ENCODE measurements at places on chromosomes 2 and 18.
A peak's percentile ranks its signal among the peaks of the same experiment; 100 is the strongest.

GRCh38 chr2:164044622-164045021, 308.8 kb upstream of the FIGN start:
- peak; percentile 1 for DNase-seq

DNA sequence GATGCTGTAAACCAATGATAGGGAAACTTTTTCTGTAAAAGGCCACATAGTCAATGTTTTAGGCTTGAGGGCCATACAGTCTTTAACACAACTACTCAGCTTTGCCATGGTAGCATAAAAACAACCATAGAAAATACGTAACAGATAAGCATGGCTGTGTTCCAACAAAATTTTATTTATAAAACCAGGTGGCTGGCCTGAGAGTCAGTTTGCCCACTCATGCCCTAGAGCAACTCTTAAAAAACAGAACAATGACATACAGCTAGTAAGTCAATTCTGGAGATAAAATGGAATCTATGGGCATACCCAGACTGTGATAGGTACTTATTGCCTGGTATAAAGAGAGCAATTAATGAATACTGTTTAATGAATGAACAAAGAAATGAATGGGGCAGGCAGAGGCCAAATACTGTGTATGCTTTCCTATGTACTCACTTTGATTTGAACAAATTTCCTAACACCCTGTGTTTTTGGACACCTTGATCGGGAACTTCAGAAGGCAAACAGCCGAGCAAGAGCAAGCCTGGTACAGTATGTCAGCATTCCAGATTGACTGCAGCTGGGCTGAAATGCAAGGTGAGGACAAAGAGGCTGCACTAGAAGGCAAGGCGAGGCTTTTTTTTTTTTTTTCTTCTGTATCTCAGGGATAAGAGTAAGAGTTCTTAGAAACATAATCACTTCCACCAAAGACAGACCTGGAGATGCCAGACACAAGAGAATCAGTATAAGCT, 315.3 kb downstream of the CLIP4 start:
- DNase-seq: no peak

- no peak for DNase-seq
Measured at GRCh38 chr18:39345321-39345720, 1779.7 kb upstream of the CELF4 start.

- no peak for DNase-seq
Measured at GRCh38 chr2:231922311-231923009, 3.7 kb downstream of the NPPC start.

GRCh38 chr2:226337941-226338600, 461.5 kb downstream of the IRS1 start:
- DNase-seq: no peak

DNA sequence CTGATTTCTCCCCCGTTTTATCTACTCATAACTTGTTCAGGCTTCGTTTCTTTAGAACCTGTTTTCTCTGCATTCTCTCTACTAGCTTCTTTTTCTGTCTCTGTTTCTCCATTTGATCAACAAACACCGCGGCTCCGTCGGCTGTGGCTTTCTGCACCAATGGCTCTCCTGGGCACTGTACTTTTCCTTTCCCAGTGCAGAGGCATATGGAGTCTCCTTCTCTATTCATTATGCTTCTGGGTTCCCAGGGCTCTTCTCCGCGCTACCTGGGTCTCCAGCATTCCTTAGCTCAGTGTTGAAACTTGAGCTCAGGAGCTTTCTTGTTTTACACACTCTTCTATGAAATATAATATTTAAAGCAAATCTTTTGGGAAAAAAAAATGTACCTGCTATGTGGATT, 196.6 kb upstream of the SOX11 start:
- DNase-seq: no peak

DNA sequence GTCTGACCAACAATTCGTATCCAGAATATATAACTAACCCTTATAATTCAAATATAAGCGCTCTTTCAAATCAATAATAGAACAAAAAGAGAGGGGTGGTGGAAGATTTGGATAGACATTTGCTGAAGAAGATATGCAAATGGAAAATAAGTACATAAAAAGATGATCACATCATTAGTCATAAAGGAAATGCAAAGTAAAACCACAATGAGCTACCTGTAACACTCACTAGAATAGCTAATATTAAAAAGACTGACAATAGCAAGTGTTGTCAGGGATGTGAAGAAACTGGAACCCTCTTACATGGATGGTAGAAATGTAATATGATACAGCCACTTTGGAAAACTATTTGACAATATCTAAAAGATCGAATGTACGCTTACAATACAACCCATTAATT, 84.9 kb upstream of the MRPS9 start:
- DNase-seq: no peak

DNA sequence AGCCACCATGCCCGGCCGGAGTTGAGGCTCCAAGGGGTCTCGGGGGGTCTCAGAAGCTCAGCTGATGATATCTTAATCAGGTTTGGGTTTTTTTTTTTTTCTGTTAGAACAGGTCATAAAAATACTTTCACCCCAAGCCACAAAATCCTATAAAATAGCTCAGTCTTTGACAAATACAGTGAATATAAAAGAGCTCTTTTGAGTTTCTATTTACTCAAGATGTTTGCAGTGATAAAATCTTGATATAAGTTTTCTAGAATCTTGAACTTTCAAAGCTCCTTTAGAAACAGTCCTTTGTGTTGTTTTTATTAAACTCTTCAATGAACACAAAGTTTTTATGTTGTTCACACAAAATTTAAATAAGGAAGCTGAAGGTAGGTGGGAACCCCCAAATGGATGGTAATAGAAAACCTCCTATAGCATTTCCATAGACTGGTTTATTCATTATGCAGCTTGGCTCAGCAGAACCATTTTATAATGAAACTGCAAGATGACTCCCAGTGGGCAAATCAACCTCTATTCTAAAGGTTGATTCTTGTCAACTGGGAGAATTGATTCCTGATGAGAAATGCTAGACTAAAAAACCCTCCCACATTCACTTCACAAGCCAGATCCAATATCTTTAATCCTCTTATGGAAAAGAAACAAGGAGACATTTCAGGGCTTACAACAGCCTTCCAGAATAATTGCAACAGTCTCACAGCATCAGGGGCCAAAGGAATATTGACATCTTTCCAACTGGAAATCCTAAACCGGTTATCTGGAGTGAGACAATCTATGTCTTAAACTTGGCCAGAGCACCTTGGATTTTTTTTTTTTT, 13.6 kb upstream of the NARS1 start:
- no peak for DNase-seq

DNA sequence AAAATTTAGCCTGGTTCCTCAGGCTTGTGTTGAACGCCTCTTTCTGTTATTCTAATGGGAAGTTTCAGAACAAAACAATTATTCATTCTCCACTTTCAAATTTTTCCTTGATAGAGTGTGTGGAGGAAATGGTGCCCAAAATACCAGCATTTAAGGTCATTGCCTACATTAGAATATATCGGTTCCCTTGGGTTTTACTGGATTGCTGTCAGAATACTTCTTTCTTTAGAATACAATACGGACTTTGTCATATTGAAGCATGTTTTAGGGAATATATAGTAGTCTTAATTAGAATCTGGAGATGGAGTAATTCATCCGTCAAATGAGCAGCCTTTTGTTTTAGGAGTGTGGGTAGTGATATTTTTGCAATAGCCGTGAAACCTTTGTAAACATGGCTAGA, 13.3 kb downstream of the LIMS1 start:
- DNase-seq: no peak

DNA sequence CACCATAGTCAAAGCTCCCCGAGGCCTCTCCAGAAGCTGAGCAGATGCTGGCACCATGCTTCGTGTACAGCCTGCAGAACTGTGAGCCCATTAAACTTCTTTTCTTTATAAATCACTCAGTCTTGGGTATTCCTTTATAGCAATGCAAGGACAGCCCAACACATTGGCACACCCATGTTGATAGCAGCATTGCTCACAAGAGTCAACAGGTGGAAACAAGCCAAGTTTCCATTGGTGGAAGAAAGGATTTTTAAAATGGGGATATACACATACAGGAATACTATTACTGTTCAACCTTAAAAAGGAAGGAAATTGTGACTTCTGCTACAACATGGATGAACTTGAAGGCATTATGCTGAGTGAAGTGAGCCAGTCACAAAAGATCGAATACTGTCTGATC, 186.8 kb upstream of the RAB12 start:
- DNase-seq: no peak

DNA sequence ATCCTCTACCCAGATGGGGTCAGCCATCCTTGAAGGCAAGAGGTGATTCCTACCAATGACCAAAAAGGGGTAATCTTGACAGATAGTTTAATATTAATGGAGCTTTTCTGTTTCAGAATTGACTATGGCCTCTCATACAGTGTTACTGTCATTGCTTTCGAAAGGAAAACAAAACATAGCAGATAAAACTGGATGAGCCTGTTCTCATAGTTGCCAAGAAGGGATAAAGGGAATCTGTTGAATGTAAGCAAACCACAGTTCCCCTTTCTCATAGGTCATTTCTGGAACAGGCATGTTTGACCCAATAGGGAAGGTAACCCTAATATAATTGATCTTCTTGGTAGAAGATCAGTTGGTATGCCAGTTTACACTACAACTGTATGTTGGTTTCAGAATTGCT, 1.6 kb downstream of the RAB27B start:
- no peak for DNase-seq

- DNase-seq: peak; percentile 46
Measured at GRCh38 chr2:83196225-83196624, 1262.9 kb downstream of the SUCLG1 start.

DNA sequence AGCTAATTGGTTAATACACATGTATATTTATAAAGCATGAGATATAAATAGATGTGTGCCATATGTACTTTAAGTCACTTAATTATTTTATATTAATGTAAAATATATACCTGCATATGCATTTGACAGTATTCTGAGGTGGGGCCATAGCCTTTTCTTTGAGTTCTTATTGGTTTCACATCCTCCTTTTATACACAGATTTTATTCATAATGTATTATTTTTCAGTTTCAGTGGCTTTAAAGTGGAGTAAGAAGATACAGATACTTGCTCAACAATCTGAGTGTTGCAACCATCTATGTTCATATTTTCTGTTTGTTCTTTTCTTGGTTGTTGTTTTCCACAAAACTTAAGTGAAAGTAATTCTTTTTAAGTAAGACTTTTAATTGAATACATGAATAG, 436.5 kb downstream of the RND3 start:
- DNase-seq: no peak

DNA sequence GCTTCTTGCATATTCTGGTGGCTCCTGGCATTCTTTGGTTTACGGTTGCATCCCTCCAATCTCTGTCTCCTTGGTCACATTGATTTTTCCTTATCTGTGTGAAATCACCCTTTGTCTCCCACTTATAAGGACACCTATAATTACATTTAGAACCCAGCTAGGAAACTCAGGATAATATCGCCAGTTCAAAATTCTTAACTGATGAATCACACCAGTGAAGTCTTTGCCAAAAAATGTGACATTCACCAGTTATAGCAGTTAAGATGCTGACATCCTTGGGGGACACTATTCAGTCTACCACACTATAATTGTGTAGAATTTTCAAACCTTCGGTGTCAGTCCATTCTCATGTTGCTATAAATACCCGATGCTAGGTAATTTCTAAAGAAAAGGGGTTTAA, 320.2 kb downstream of the TMX3 start:
- no peak for DNase-seq

GRCh38 chr18:57631697-57632096, 10.1 kb upstream of the NARS1 start:
- no peak for DNase-seq

- DNase-seq: no peak
Measured at GRCh38 chr2:30037016-30037415, 109.8 kb upstream of the YPEL5 start.

DNA sequence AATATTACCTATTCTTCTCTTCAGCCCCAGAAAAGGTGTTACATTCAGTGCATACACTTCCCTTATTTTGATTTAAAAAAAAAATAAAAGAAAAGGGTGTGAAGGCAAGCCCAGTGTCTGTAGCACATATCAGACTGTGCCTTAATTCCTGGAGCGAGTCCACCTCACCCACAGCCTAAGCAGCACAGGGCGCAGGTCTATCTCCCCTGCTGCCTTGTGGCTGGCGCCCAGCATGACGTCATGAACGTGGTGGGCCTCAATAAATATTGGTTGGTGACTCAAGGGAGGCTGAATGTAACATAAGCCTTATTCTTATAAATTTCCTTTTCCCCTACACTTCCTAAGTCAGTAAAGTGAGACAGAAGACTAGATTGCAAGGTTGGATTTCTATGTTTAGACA, 26.4 kb downstream of the ST3GAL5 start:
- DNase-seq: no peak

- no peak for DNase-seq
Measured at GRCh38 chr2:207291625-207292252, 126.0 kb upstream of the KLF7 start.

DNA sequence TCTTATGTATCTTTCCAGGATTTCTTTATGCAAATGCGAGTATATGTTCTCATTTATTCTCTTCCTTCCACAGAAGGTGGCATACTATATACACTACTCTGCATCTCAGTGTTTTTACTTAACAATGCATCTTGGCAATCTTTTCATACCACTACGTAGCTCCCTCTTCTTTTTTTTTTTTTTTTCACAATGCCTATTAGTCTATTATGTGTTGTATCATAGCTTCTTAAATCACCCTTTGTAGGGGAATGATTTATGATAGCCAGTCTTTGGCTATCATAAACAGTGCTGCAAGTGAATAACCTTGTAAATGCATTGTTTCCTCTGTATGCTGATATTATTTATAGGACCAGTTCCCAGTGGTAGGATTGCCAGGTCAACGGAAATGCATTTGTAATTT, 204.2 kb downstream of the BABAM2 start:
- no peak for DNase-seq

DNA sequence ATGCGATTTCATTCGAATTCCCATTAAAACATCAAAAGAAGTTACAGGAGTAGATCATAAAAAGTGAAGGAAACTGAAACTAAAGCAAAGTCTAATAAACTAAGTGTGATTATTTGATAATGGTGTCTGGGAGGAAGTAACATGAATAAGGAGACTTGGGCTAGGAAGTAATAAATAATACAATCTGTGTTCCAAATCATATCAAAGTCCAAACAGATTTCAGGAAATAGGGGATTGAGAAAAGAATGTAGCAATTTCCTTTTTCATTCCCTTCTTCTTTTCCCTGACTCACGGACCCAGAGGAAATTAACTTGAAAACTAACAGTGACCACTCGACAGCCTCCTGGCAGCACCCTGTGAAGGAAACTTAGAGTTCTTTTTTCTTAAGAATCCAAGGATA, 758.4 kb upstream of the GCFC2 start:
- DNase-seq: no peak

Measured in HTR-8/SVneo (cell line).